ENCODE measurements at places on chromosomes 7 and 10.

DNA sequence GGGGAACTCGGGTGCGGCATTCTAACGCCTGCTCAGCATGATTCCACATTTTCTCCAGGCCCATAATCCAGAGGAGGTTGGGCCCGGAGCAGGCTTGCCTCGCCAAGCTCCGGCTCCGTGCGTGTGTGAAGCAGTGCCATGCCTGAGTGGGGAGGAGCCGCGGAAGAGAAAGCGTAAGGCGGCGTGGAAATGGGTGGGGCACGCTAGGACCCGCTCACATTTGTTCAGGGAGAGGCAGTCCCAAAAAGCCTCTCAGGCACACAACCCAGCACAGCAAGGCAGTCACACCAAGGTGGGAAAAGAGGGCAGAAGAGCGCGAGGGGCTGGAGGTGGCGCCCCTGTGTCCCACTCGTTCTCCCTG lies 695 bp upstream of the VDAC2 start:
- DNase-seq = peak; percentile 94

DNA sequence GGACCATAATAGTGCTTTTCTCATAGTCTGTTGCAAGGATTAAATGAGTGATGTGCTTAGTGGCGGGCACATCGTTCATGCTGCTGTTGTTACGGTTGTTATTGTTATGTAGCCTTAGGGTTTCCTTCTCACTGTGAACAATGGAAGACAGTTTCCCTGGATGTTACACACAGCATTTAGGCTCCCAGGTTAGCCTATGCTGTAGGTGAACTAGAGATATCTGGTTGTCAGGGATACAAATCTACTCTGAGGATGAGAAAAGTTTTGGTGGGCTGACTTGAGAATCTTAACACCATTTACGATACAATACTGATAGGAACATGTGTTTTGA lies 14.7 kb downstream of the SH3PXD2A start:
- DNase-seq = no peak

DNA sequence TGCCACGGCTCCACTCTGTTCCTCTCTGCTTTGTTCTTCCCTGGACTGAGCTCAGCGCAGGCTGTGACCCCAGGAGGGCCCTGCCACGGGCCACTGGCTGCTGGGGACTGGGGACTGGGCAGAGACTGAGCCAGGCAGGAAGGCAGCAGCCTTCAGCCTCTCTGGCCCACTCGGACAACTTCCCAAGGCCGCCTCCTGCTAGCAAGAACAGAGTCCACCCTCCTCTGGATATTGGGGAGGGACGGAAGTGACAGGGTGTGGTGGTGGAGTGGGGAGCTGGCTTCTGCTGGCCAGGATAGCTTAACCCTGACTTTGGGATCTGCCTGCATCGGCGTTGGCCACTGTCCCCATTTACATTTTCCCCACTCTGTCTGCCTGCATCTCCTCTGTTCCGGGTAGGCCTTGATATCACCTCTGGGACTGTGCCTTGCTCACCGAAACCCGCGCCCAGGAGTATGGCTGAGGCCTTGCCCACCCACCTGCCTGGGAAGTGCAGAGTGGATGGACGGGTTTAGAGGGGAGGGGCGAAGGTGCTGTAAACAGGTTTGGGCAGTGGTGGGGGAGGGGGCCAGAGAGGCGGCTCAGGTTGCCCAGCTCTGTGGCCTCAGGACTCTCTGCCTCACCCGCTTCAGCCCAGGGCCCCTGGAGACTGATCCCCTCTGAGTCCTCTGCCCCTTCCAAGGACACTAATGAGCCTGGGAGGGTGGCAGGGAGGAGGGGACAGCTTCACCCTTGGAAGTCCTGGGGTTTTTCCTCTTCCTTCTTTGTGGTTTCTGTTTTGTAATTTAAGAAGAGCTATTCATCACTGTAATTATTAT lies 1.2 kb downstream of the CLDN4 start:
- peak; percentile 40 for DNase-seq

DNA sequence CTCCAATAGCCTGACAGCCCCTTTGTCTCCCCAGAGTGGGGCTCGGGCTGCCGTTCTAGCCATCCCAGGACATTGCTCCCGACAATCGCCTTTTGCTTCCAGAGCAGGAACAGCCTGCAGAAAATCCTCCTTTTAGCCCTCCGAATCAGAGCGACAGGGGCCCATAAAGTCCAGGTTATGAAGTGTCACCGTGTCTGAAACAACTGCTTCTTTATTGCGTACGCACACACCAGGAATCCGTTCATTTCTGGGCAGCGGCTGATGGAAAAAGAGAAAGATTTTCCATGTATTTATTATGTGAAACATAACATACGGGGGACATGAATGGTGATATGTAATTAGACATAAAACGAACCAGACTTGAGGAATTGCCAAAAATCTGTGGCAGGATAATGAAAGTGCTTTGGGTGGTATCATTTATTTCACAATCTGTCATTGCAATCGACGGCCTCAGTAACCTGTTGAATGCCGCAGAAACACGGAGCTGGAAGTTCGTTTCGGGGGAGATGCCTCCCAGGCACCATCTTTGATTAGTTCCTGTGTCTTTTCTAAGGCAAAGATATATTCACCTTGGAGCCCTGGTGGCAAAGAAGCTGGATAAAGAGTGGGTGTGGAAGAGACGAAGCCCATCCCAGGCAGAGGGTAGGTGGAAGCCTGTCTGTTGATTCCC lies 48.1 kb downstream of the FAM241B start:
- DNase-seq = no peak

DNA sequence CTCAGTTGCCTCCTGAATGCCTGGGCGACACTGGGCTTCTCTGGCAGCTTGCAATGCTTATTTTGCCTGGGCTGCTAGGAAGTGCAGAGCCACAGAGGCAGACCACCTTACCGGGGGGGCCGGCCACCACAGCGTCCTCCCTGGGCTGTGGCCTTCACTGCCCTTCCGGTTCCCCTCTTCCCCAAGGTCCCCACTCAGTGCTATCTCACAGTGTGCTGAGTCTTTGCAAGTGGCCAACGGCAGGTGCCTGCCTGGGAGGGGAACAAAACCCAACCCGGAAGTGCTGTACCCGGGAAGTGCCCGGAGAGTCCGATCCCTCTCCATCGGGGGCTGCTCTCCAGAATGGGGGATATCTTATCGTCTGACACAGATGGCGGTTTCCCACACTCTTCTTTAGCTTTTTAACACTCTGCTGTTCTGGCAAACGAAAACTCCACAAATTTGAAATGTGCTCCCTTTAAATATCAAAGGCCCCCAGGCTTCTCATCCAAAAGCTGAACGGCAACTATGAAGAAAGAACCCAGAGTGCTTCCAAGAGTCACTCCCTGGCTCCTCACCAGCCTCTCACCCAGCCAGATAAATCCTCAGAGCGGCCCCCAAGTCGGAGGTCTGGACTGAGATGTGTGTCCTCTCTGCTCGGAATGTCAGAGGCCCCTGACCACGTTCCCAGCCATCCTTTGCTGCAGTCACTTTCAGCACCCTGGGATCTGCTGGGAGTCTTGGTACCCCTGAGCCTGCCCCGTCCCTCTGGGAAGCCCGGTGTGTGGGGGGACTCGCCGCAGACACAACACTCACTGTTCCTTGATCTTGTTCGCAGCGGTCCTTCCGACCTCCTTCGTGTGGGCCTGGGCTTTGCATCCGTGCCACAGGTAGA lies 165.1 kb downstream of the SVIL start:
- peak; percentile 79 for DNase-seq

DNA sequence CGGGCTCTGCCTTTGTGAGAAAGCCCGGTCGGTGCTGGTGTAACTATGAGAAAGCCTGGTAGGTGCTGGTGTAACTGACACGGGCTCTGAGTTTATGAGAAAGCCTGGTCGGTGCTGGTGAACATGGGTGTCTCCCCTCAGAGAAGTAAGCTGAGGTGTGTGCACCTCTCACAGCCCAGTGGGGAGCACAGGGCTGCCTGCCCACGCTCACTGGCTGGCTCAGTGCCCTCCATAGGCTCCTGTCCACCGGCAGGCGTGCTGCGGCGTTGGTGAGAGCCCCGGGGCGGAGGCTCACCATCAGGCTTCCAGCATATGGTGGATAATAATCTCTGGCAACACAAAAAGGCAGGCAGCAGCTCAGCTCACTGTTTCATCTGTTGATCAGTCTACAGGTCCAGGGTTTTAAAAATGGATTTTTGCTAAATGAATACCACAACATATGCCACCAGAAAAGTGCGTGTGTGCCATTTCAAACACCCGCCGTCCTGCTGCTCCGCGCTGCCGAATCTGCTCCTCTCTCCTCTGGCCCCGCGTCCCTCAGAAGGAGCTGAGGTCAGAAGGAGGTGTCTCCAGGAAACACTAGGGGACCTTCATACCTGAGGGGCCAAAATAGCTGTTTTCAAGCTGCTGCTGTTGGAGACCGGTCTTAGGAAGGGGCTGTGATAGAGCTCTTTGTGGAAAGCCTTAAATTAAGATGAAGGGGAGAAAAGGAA lies 365.7 kb downstream of the DNAJB6 start:
- DNase-seq = no peak

DNA sequence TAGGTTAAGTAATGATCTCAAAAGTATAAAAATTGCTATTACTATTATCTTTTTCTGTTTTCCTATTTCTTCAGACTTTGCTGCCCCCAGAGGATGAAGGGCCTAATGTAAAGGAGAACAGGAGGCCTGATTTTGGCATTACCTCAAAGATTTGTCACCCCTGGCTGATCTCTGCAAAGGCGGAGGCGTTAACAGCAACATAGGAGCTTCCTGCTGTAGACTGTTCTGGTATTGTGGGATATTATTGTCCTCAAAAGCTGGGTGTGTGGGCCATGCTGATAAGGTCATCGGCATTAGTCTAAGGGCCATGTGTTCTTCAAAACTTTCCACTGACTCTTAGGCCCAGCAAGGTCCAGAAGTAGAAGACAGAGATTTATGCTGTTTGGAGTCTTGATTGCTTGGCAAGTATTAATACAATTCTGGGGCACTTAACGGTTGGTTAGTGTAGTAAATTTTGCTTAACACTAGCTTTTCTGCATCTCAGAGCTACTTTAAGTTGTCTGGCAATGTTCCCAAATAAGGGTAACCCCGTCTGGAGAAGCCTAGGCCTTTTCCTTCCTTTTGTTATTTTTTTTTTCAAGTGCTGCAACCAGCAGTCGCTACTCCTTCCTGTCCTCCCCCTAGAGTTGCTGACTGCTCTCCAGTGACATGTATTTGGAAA lies 14.0 kb upstream of the ENTPD1 start:
- DNase-seq = peak; percentile 54

GRCh38 chr7:157541295-157542067 lies 204.7 kb downstream of the DNAJB6 start:
- DNase-seq = peak; percentile 27

DNA sequence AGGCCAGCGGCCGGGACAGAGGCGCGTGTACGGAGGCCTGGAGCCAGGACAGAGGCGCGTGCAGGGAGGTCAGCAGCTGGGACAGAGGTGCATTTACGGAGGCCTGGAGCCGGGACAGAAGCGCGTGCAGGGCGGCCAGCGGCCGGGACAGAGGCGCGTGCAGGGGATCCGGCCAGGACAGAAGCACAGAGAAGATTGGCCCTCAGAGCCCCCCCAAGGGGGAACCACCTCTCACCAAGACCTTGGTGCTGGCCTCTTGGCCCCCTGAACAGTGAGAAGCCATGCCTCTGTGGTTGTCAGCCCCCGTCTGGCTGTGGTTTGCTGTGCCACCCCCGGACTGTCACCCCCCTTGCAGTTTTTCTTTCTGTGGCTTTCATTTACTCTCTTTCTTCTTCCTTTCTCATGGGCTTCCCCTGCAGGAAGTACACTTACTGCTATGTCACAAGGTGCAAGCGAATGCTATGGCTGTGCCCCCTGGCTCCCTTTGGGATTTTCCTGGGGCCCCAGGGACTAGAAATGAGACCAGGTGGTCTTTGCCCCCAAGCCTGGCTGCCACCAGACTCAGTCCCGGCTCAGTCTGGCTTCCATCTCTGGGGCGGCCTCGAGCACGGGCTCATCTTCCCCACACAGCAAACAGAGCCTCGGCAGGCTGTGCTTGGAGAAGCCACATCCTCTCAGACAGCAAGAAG lies 41.1 kb downstream of the INSIG1 start:
- DNase-seq = no peak

Measured in right cardiac atrium (tissue), 5 donors.